Activated CD8-positive, alpha-beta memory T cell treated with anti-CD3 and anti-CD28 coated beads for 1 hour (primary cell): ENCODE measurements at places on chromosomes 2 and 18.

- no peak for DNase-seq
Measured at GRCh38 chr18:26421503-26421902, 126.8 kb downstream of the KCTD1 start.

GRCh38 chr2:114661971-114662939 is 219.8 kb downstream of the DPP10 start:
- DNase-seq: no peak

GRCh38 chr2:36820942-36821605 is 124.6 kb downstream of the VIT start:
- DNase-seq: no peak

DNA sequence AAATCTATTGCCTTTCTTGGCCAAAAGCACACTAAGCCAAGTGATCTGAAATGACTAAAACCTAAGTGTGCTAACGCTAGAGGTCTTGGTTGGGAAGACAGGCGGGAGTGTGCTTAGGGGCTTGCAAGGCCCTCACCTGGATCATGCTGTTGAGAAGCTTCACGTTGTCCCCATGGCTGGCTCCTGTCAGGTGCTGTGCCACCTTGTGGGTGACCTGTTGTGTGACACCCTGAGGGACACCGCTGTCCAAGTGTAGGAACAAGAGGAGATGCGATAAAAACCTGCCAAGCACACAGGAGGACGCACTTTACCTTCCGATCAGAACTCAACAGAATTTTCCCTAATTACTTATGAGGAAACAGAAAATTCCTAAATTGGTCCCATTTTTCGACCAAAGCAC is 50.8 kb downstream of the EPG5 start:
- DNase-seq: no peak

- DNase-seq: no peak
Measured at GRCh38 chr2:151828890-151829324, 686 bp upstream of the ARL5A start.

DNA sequence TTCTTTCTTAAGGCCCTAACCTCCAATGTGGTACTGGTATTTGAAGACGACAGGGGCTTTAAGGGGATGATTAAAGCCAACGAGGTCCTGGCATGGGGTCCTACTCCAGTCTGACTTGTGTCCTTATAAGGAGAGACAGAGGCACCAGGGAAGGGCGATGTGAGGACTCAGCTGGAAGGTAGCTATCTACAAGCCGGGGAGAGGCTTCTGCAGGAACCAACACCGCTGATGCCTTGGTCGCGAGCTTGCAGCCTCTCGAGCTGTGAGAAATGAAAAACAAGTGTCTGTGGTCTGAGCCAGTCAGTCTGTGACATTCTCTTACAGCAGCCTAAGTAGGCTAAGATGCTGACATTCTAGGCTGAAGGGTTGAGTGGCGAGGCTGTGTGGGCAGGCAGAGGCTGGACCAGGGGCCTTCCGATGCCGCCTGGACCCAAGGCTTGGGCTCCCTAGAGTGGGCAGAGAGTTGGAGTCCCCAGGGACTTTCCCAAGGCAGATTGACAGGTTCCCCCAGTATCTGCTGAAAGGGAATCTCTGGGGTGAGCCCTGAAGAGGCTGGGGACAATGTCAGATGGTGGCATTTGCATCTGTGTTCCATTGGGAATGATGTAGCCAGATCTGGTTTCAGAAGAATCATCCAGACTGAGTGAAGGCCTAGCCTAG is 322.9 kb upstream of the HS6ST1 start:
- no peak for DNase-seq

- DNase-seq: no peak
Measured at GRCh38 chr2:41460661-41461060, 587.2 kb upstream of the PKDCC start.

GRCh38 chr2:109558076-109558882 is 55.5 kb downstream of the SEPTIN10 start:
- DNase-seq: no peak

- no peak for DNase-seq
Measured at GRCh38 chr2:105950521-105951383, 206.0 kb downstream of the NCK2 start.

GRCh38 chr2:80246534-80246933 is 58.0 kb downstream of the LRRTM1 start:
- DNase-seq: no peak

GRCh38 chr2:181891966-181892798 is 652 bp downstream of the ITPRID2 start:
- DNase-seq: peak; percentile 28

- DNase-seq: no peak
Measured at GRCh38 chr2:3529316-3530025, 10.1 kb upstream of the ADI1 start.

- DNase-seq: no peak
Measured at GRCh38 chr2:23760736-23761135, 166.2 kb downstream of the ATAD2B start.

DNA sequence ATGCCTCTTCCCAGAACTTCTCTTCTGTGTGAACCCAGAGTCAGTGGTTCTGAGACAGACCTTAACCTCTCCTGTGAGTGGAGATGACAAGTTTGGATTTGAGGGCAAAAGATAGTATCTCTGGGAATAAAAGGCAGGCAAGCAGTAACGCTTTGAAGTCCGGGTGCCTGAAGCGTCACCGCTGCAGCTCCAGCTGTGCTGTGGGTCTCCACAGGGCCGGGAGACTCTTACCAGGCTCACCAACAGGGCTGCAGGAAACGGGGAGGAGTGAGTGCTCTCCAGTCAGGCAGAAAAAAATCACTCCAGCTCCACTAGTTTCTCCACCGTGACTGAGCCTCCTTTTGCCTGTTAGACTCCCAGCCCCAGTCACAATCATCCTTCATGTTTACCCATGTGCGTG is 79.7 kb upstream of the MAP4K4 start:
- no peak for DNase-seq

DNA sequence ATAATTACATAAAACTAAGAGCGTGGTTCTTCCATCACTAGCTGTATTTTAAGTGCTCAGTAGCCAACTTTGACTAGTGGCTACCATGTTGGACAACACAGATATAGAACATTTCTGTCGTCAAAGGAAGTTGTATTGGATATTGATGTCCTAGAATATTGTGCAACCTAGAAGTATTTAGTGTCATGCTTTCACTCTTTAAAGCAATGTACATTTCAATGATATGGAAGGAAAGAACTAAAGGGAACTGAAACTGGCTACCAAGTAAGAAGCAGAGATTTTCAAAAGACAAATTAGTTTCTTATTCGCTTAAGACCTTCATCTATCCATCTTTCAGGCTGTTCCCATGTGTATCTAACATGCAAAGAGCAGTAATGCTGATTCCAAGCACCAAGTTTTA is 85.4 kb upstream of the EML6 start:
- no peak for DNase-seq

DNA sequence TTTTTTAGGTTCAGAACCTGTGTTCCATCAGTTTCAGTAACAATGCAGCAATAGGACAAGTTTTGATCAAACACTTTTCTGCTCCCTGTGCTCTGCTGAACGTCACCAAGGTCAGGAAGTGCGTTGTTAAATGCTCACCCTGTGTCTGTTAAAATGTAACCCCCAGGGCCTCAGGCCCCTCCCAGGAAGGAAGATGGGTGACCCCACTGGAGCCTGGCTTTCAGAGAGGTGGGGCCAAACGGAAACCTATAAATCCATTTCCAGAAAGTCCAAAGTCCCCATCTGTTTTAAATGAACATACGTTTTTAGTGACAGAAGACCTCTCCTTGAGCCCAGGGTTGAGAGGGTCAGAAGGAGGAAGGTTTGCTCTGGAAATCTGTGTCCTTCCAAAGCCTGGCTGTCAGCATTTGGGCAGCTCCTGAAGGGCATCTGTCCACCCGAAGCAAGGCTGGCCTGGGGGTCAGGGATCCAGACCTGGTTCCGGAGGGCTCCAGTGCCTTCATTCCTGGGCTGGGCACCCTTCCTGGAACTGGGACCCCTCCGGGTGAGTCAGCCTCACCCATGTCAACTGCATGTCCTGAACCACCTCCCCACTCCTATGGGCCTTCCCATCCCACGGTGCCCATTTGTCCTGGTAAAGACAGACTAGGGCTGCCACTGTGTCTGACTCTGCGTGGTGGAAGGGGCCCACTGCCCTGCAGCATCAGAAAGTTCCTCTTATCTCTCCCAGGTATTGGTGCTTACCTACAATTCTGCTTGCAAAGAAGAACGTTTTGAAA is 117.4 kb upstream of the COPS8 start:
- peak; percentile 14 for DNase-seq

GRCh38 chr18:11290786-11291185 is 141.4 kb upstream of the PIEZO2 start:
- no peak for DNase-seq

- no peak for DNase-seq
Measured at GRCh38 chr2:218986148-218986761, 1.3 kb upstream of the FEV start.

DNA sequence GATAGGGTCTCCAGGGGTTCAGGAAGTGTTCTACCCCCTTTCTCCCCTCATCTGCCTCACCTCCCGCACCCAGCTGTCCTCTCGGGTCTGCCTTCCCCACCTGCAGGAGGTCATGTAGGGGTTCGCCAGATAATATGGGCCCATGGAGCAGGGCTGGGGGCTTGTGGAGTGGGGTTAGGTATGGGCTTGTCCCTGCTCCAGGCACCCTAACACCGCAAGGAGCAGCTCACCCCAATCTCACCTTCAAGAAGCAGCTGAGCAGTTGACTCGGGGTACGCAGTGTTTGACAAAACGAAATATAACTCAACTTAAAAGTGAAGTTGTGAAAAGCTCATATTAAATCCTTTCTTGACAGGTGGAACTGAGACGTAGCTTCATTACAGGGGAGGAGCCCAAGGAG is 99.6 kb downstream of the CTIF start:
- no peak for DNase-seq

DNA sequence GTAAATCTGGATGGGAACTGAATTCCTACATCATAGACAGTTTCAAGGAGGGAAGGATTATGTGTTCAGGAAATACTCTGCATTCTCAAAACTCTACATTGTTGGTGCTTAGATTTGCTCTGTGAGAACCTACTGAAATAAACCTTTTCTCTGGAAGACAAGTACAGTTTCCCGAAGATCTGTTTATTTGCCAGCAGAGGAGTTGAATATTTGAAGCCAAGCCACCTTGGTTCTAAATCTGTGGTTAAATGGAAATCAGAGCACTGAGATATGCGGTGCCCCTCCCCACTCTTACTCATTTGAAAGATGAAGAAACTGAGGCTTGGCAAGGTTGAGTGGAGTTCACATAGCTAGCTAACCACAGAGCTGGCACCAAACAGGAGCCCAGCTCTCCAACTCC is 146.3 kb upstream of the CTAGE1 start:
- no peak for DNase-seq

GRCh38 chr2:118576109-118576855 is 271.2 kb downstream of the EN1 start:
- no peak for DNase-seq

DNA sequence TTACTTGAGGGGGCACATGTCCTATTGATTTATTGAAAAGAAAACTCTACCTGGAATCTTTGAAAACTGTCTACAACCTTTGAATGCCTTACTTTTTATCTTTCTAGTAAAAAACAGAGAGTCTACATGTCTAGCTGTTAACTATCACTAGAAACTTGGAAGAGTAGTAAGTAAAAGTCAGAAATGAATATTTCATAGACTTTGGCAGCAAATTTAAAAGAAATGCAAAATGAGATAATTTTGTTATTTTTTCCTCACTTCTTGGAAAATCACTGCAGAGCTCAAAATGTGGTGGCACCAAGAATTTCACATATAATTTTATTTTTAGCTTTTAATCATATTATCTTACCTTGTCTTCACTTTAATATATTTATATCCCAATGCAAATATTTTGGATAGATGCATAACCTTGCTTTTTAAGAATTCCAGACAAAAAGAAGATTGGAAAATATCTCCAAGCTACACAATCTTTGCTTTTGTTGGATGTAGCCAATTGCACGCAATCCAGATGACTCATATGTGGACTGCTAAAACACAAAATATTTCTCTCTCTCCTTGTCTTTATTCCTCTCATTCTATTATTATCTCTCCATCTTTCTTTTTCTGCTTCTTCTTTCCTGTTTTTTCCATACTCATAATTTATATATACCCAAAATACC is 92.2 kb upstream of the DSEL start:
- no peak for DNase-seq

GRCh38 chr18:76476665-76477561 is 18.1 kb downstream of the ZNF516 start:
- no peak for DNase-seq

DNA sequence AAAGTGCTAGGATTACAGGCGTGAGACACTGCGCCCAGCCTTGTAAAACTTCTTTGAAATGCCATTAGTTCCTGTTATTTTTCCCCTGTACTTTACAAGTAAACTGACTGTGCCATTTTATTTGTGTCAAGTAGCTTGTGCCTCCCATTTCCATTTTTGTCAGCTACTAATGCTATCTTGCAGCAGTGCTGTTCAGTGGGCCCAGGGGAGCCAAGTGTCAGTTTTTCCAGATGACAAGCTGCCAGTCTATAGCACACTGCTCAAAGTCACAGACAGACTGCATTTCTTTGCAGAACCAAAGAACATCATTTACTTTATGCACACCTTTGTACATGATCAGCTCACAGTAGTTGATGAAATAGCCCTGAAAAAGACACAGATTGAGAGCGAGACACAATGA is 901.3 kb upstream of the CDH2 start:
- DNase-seq: no peak

DNA sequence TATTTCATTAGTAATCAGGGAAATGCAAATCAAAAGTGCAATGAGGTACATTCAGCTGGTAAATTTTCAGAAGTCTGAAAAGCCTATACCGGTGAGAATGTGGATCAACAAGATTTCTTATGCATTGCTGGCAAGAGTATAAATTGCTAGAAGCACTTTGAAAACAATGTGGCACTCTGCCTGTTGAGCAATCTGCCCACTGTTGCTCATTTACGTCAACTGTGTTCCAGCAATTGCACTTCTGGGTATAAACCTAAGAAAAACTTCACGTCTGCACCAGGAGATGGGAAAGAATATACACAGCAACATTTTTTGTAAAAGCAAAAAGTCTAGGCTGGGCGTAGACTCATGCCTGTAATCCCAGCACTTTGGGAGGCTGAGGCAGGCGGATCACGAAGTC is 40.8 kb downstream of the MTERF4 start:
- DNase-seq: no peak

- DNase-seq: no peak
Measured at GRCh38 chr2:128497461-128497860, 178.8 kb upstream of the HS6ST1 start.

DNA sequence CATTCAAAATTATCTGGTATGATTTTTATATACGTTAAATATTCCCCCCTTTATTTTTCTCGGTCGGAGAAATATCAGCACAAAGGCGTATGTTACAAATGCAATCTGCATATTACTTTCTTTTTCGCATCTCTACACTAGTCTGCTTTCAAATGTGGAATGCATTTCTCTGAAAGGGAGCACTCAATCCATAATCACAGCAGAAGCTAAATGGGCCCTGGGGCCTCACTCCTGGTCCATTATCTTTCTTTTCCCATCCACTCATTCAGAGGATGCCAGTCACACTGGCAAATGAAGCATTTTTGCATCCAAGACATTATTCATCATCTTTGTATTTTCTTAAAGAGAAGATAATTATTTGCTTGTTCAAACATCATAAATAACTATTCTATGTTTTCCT is 295.2 kb upstream of the LRP1B start:
- DNase-seq: no peak
